ENCODE measurements at places on chromosomes 2 and 18. TPM values are rescaled to one million over a fixed set of nuclear protein-coding genes. Genes with fewer than 3 reads are reported as not detected.

The KLF7 gene
- total RNA-seq: 20.3 TPM

The ZNF396 gene
- total RNA-seq: 3.5 TPM

The TBR1 gene
- total RNA-seq: not detected

The IL1F10 gene
- not detected for total RNA-seq

The IL36G gene
- not detected for total RNA-seq

The SLC1A4 gene
- total RNA-seq: 33.0 TPM

The BMP10 gene
- total RNA-seq: not detected

The DOK6 gene
- 14.1 TPM for total RNA-seq

The ZEB2 gene
- total RNA-seq: 136 TPM

The TXNDC2 gene
- total RNA-seq: not detected

The DNAJC5G gene
- not detected for total RNA-seq

The ACVR2A gene
- total RNA-seq: 8.9 TPM

The PER2 gene
- 3.9 TPM for total RNA-seq

The FANCL gene
- 7.4 TPM for total RNA-seq

The ABCG5 gene
- not detected for total RNA-seq

The SLC23A3 gene
- 8.1 TPM for total RNA-seq

The MYOM1 gene
- total RNA-seq: 2.5 TPM

The ASB18 gene
- total RNA-seq: not detected

The SLC30A3 gene
- 0.03 TPM for total RNA-seq

The MAPRE2 gene
- total RNA-seq: 41.6 TPM

The OR6B2 gene
- not detected for total RNA-seq

The ANKRD62 gene
- total RNA-seq: not detected

The REG3G gene
- total RNA-seq: not detected

The CD8B2 gene
- total RNA-seq: not detected

The GAD1 gene
- total RNA-seq: 0.07 TPM

The PJVK gene
- 2.5 TPM for total RNA-seq

The CD207 gene
- not detected for total RNA-seq

The SDC1 gene
- total RNA-seq: 44.3 TPM

The DNAJC27 gene
- 4.7 TPM for total RNA-seq

The EGR4 gene
- total RNA-seq: not detected

The TRIM54 gene
- 0.10 TPM for total RNA-seq

The TTC21B gene
- total RNA-seq: 35.3 TPM

The HOXD13 gene
- total RNA-seq: not detected

The UGT1A5 gene
- not detected for total RNA-seq

The LYPD6B gene
- 0.10 TPM for total RNA-seq

The IL18R1 gene
- 8.3 TPM for total RNA-seq

The ARMC9 gene
- total RNA-seq: 246 TPM

The FAHD2A gene
- 26.5 TPM for total RNA-seq

The CAPN14 gene
- 0.26 TPM for total RNA-seq

The FBLN7 gene
- 17.7 TPM for total RNA-seq

The EVA1A gene
- total RNA-seq: 26.7 TPM

The LBX2 gene
- 0.59 TPM for total RNA-seq

The ATP6V1C2 gene
- not detected for total RNA-seq

The GPR55 gene
- not detected for total RNA-seq

The APOB gene
- total RNA-seq: not detected

The ST8SIA3 gene
- total RNA-seq: not detected

The MEP1B gene
- total RNA-seq: not detected

The TUBA3E gene
- total RNA-seq: not detected

The CFAP221 gene
- total RNA-seq: 0.13 TPM

The ATP6V1B1 gene
- total RNA-seq: 1.1 TPM

The KIF5C gene
- 0.10 TPM for total RNA-seq

All from smooth muscle cell of the pulmonary artery (primary cell).